Natural killer cell (primary cell): ENCODE measurements at places on chromosomes 12 and 14. TPM values are rescaled to one million over a fixed set of nuclear protein-coding genes. Genes with fewer than 3 reads are reported as not detected.

The ACSM4 gene
- total RNA-seq = not detected

DNA sequence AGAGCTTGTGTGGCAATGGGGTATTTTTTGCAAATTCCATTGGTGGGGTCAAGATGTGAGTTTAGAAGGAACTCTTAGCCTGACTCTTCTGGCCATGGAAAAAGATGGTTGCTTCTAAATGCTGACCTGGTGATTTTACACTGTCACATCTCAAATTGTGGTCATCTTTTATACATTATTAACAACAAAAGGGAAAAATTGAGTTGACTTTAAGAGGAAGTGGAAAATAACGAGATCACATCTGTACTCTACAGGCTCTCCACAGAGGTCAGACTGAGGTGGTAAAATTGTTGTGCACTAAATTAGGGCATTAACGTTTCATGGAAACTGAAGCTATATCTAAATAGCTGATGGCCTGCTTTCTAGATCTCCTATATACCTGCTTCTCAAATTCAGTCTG, 44.7 kb downstream of the PTPN11 start:
- no peak overlapping the region for H3K27ac ChIP-seq
- no peaks in the 10 kb centered on the region for H3K4me1 ChIP-seq
- no peak overlapping the region for H3K4me3 ChIP-seq
- no peak for DNase-seq
- peaks cover 10% of the 10 kb centered on the region for H3K36me3 ChIP-seq

GRCh38 chr12:71947645-71948105, 9.0 kb downstream of the TPH2 start:
- no peak overlapping the region for H3K4me3 ChIP-seq
- peaks cover 4% of the 10 kb centered on the region for H3K27me3 ChIP-seq
- no peaks in the 10 kb centered on the region for H3K4me1 ChIP-seq
- no peaks in the 10 kb centered on the region for H3K36me3 ChIP-seq

DNA sequence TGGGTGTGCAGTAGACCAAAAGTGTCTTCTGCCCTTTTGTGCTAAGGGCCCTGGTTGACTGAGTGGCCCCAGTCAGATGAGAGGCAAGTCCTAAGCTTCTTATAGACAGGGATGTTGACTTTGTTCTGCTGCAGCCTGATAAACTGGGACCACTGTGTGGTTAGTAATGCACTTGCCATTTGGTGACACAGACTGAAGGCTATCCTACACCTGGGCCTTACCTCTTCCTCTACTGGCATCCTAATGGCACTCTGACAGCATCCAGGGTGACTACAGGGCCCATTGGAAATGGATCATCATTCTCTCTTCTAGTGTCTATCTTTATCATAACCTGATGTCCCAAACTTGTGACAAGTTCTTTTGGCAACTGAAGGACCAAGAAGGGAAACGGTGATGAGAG, 3.3 kb downstream of the SDR39U1 start:
- no peak for DNase-seq
- H3K27me3 ChIP-seq = no peaks in the 10 kb centered on the region
- peaks cover 32% of the 10 kb centered on the region for H3K4me1 ChIP-seq
- peaks cover 50% of the 10 kb centered on the region for H3K36me3 ChIP-seq
- H3K27ac ChIP-seq = no peak overlapping the region

DNA sequence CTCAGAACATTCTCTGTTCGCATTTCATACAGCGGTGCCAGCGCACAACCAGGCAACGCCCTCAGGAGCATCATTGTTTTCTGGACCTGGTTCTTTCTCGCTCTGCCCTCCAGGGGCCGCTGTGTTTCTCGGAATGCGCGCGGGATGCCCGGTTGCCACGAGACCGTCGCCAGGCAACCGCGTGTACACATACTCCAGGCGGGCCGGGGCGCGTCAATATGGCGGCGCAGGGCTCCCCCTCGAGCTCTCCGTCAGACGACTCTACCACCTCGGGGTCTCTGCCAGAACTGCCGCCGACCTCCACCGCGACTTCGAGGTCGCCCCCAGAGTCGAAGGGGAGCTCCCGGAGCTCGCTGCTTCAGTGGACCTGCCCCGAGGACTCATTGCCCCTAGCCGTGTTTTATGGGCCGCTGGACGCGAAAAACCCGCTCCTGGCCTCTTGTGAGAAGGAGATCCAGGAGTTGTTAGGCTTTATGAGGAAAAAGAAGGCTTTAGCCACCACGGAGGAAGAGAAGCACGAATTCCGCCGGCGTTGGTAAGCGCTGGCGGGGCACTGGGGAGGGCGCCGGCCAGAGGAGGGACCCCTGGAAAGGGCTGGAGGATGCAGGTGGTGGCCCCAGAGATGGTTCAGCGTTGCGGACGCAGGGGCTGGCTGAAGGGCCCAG, at the start of gene CFAP54:
Gene CFAP54, plus strand, starts transcription at position 186 of the 665 bp plus-strand sequence. Its CDS starts 33 bp downstream, at position 219.
- no peaks in the 10 kb centered on the region for H3K36me3 ChIP-seq
- peak; percentile 96 for DNase-seq
- peaks cover 22% of the 10 kb centered on the region for H3K4me1 ChIP-seq
- peak within 1 kb of the TSS; percentile 61 for H3K4me3 ChIP-seq

GRCh38 chr12:130715150-130715997, 725 bp downstream of the RIMBP2 start:
- no peaks in the 10 kb centered on the region for H3K36me3 ChIP-seq
- peaks cover 12% of the 10 kb centered on the region for H3K4me1 ChIP-seq
- H3K27ac ChIP-seq = no peak overlapping the region
- peaks cover 31% of the 10 kb centered on the region for H3K27me3 ChIP-seq

The SYT1 gene
- not detected for total RNA-seq
